ENCODE measurements at places on chromosomes 4 and X. TPM values are rescaled to one million over a fixed set of nuclear protein-coding genes. Genes with fewer than 3 reads are reported as not detected.

The PLS3 gene
- 72.8 TPM for total RNA-seq

The SPANXA2 gene
- not detected for total RNA-seq

The SPATA4 gene
- not detected for total RNA-seq

The NUDT11 gene
- not detected for total RNA-seq

The ETDB gene
- total RNA-seq, result not detected

The IDUA gene
- total RNA-seq, result 21.6 TPM

The HDX gene
- total RNA-seq, result 5.7 TPM

The IL9R gene
- total RNA-seq, result 9.8 TPM

The ARR3 gene
- total RNA-seq, result not detected

The PLP1 gene
- total RNA-seq, result 2.2 TPM

The TEX13D gene
- total RNA-seq, result not detected

The FGFRL1 gene
- total RNA-seq, result 3.5 TPM

The TMSB15A gene
- total RNA-seq, result not detected

The USP51 gene
- not detected for total RNA-seq

The PABPC1L2A gene
- not detected for total RNA-seq

DNA sequence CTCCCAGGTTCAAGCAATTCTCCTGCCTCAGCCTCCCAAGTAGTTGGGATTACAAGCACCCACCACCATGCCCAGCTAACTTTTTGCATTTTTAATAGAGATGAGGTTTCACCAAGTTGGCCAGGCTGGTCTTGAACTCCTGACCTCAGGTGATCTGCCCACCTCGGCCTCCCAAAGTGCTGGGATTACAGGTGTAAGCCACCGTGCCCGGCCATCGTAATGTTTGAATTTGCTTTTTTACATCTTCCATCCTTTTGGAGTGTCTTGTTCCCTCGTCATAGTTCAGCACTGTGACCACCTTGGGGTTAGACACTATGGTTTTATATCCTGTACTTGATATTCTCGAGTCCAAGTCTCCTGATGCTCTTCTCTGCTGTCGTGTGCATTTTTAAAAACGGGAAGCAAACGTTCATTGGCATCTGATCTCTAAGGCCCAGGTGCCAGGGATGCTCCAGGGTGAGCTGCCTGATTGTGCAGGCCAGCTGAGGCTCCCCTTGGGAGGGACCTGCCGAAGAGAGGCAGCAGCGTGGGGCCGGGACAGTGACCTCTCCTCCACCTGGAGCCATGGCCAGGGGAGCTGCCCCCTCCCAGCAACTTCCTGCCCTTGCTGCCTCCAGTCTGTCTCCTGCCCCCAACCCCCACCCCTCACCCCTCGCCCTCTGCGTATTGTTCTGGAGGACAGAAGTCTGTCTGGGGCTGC, 16.7 kb downstream of the DGKQ start:
- H3K27me3 ChIP-seq, result no peaks in the 10 kb centered on the region
- peaks cover 4% of the 10 kb centered on the region for H3K36me3 ChIP-seq
- H3K4me1 ChIP-seq, result no peaks in the 10 kb centered on the region
- DNase-seq, result no peak

- H3K4me3 ChIP-seq, result no peak overlapping the region
- H3K36me3 ChIP-seq, result no peaks in the 10 kb centered on the region
- H3K27ac ChIP-seq, result no peak overlapping the region
- peaks cover 27% of the 10 kb centered on the region for H3K4me1 ChIP-seq
- peak; percentile 26 for DNase-seq
- H3K27me3 ChIP-seq, result no peaks in the 10 kb centered on the region
Observed at GRCh38 chr4:118909173-118909956, 20.7 kb downstream of the SYNPO2 start.

DNA sequence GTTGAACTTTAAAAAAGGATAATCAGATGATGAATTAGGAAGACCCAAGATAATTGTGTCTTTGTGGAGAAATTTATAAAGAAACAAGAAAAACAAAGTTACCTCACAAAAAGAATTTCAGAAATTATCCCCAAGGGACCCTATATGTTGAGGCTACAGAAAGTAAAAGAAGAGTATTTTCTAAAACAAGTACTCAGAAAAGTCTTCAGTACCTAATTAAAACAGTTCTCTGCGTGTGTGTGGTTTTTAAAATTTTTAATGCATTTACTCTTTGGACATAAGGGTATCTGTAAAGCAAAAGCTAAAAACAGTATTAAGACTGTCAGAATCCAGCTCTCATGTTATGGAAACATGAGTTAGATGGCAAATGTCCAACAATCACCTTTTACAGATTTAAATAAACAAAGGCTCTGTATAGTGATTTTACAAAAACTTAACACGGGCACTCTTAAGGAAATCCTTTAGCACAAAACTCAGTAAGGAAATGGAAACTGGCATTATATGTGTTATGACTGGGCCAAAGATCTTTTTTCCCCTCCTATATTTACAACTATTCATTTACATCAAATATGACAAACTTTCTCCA, 187.5 kb downstream of the NSUN7 start:
- peak; percentile 32 for DNase-seq
- no peak overlapping the region for H3K27ac ChIP-seq
- H3K27me3 ChIP-seq, result no peaks in the 10 kb centered on the region
- H3K4me3 ChIP-seq, result no peak overlapping the region

DNA sequence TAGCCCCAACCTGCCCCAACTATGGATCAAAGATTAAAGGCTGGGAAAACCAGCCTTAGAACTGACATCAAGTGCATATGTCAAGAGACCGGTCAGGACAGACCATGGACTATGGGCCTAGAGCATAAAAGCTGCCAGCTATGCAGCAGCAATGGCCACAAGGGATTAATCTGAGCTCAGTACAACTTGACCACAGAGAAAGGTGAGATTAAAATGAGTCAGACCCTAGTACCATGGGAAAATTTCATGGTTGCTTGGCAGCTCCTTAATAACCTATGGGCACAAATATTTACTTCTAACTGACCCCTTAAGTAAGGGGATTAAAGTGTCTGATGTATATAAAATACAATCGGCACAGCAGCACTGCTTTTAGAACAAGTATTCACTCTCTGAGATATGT, 54.4 kb downstream of the CBR4 start:
- H3K4me1 ChIP-seq, result no peaks in the 10 kb centered on the region
- no peak for DNase-seq
- H3K4me3 ChIP-seq, result no peak overlapping the region
- H3K36me3 ChIP-seq, result no peaks in the 10 kb centered on the region
- H3K27me3 ChIP-seq, result no peaks in the 10 kb centered on the region

DNA sequence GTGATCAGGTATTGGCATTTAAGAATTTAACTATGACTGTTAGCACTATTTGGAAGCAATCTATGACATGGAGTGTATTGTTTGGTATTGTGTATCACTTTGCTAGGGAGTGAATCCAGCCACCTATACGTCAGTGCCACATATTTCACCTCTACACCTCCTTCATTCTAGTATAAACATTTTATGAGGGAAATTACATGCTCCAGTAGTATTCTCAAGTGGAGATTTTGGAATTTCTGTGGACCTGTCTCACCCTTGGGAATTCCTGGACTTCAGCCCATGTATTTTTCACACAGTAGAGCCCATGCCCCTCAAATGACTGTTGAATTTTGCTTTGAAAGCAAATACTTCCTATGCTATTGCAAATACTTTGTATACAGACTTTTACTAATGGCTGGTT, 11.3 kb downstream of the BST1 start:
- no peak for DNase-seq
- H3K4me1 ChIP-seq, result no peaks in the 10 kb centered on the region
- H3K27me3 ChIP-seq, result no peaks in the 10 kb centered on the region
- no peak overlapping the region for H3K27ac ChIP-seq
- H3K4me3 ChIP-seq, result no peak overlapping the region

GRCh38 chr4:53267026-53267425, 98.8 kb downstream of the SCFD2 start:
- no peak overlapping the region for H3K4me3 ChIP-seq
- H3K27me3 ChIP-seq, result no peaks in the 10 kb centered on the region
- no peak for DNase-seq
- no peaks in the 10 kb centered on the region for H3K4me1 ChIP-seq

- H3K27me3 ChIP-seq, result no peaks in the 10 kb centered on the region
- DNase-seq, result no peak
- no peaks in the 10 kb centered on the region for H3K4me1 ChIP-seq
- H3K4me3 ChIP-seq, result no peak overlapping the region
- no peaks in the 10 kb centered on the region for H3K36me3 ChIP-seq
Observed at GRCh38 chrX:124194901-124195300, 137.6 kb upstream of the TEX13D start.

GRCh38 chr4:40327340-40327739, 7.8 kb upstream of the CHRNA9 start:
- peaks cover 11% of the 10 kb centered on the region for H3K4me1 ChIP-seq
- H3K27ac ChIP-seq, result no peak overlapping the region
- no peak overlapping the region for H3K4me3 ChIP-seq
- H3K36me3 ChIP-seq, result no peaks in the 10 kb centered on the region
- H3K27me3 ChIP-seq, result no peaks in the 10 kb centered on the region
- no peak for DNase-seq

DNA sequence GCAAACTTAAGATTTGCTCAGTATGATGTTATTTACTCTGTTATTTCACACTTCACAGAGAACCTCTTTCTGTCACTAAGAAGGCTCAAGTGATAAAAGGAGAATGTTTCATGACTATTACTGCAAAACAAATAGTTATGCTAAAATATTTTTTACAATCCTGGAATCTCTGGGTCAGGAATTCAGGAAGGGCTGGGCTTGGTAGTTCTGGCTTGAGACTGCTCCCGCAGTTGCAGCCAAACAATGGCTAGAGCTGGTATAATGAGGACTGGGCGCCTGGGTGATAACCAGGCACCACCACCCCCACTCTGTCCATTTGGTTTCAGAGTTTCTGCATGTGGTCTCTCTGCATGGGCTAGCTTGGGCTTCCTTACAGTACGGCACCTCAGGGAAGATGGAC, 28.7 kb upstream of the SPP1 start:
- DNase-seq, result no peak
- no peaks in the 10 kb centered on the region for H3K4me1 ChIP-seq
- H3K36me3 ChIP-seq, result no peaks in the 10 kb centered on the region

GRCh38 chr4:125582302-125582701, 267.5 kb downstream of the FAT4 start:
- no peak overlapping the region for H3K27ac ChIP-seq
- H3K36me3 ChIP-seq, result no peaks in the 10 kb centered on the region
- no peaks in the 10 kb centered on the region for H3K4me1 ChIP-seq
- no peaks in the 10 kb centered on the region for H3K27me3 ChIP-seq
- DNase-seq, result no peak

- H3K27ac ChIP-seq, result peak overlapping the region; percentile 63
- H3K36me3 ChIP-seq, result no peaks in the 10 kb centered on the region
- no peaks in the 10 kb centered on the region for H3K27me3 ChIP-seq
- H3K4me3 ChIP-seq, result no peak overlapping the region
- no peak for DNase-seq
Observed at GRCh38 chrX:65702956-65703355, 35.5 kb downstream of the MSN start.

DNA sequence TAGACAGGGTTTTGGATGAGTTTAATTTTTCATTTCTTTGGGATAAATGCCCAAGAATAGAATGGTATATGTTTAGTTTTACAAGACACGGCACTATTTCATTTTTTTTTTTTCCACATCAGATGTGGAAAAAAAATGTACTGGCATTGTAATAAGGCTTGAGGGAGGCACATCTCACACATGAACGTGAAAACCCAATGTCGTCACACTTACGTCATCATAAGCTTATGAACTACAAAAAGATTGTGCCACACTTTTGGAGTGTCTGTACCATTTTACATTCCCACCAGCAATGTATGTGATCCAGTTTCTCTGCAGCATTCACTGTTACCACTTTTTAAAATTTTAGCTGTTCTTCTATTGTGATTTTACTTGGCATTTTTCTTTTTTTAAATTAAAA, 74.2 kb downstream of the TAF1 start:
- H3K36me3 ChIP-seq, result no peaks in the 10 kb centered on the region
- H3K4me3 ChIP-seq, result no peak overlapping the region
- no peak overlapping the region for H3K27ac ChIP-seq
- H3K27me3 ChIP-seq, result no peaks in the 10 kb centered on the region
- no peak for DNase-seq

GRCh38 chr4:118018381-118019145, 15.7 kb upstream of the NDST3 start:
- no peak overlapping the region for H3K4me3 ChIP-seq
- no peaks in the 10 kb centered on the region for H3K27me3 ChIP-seq
- H3K27ac ChIP-seq, result no peak overlapping the region
- H3K36me3 ChIP-seq, result no peaks in the 10 kb centered on the region
- DNase-seq, result no peak

GRCh38 chr4:24971192-24971591, 58.4 kb upstream of the CCDC149 start:
- H3K27ac ChIP-seq, result no peak overlapping the region
- H3K4me1 ChIP-seq, result no peaks in the 10 kb centered on the region
- DNase-seq, result no peak
- no peak overlapping the region for H3K4me3 ChIP-seq

DNA sequence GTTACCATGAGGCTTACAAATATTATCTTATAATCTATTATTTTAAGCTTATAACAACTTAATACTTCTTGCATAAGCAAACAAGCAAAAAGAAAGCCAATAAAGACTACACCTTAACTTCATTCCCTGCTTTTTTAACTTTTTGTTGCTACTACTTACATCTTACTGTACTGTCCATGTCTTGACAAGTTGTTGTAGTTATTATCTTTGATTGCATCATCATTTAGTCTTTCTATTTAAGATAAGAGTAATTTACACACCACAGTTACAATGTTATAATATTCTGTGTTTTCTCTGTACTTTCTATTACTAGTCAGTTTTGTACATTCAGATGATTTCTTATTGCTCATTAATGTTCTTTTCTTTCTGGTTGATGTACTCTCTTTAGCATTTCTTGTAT, 346.6 kb downstream of the SMARCA1 start:
- no peak overlapping the region for H3K27ac ChIP-seq
- H3K36me3 ChIP-seq, result no peaks in the 10 kb centered on the region
- H3K4me1 ChIP-seq, result no peaks in the 10 kb centered on the region
- no peaks in the 10 kb centered on the region for H3K27me3 ChIP-seq
- DNase-seq, result no peak
- no peak overlapping the region for H3K4me3 ChIP-seq

GRCh38 chrX:69232945-69233344, 67.7 kb upstream of the PJA1 start:
- DNase-seq, result no peak
- no peaks in the 10 kb centered on the region for H3K36me3 ChIP-seq
- no peak overlapping the region for H3K4me3 ChIP-seq
- H3K27ac ChIP-seq, result no peak overlapping the region
- no peaks in the 10 kb centered on the region for H3K4me1 ChIP-seq
- H3K27me3 ChIP-seq, result no peaks in the 10 kb centered on the region

GRCh38 chrX:67726018-67726417, 182.2 kb downstream of the AR start:
- no peak for DNase-seq
- no peaks in the 10 kb centered on the region for H3K36me3 ChIP-seq
- no peak overlapping the region for H3K27ac ChIP-seq
- no peak overlapping the region for H3K4me3 ChIP-seq
- no peaks in the 10 kb centered on the region for H3K27me3 ChIP-seq

- H3K27ac ChIP-seq, result no peak overlapping the region
- H3K4me3 ChIP-seq, result no peak overlapping the region
- H3K4me1 ChIP-seq, result no peaks in the 10 kb centered on the region
- H3K27me3 ChIP-seq, result no peaks in the 10 kb centered on the region
- no peaks in the 10 kb centered on the region for H3K36me3 ChIP-seq
Observed at GRCh38 chrX:103510031-103510430, 9.3 kb downstream of the RAB40A start.

GRCh38 chr4:150746156-150746555, 164.2 kb downstream of the MAB21L2 start:
- no peaks in the 10 kb centered on the region for H3K4me1 ChIP-seq
- DNase-seq, result no peak
- no peak overlapping the region for H3K27ac ChIP-seq
- H3K36me3 ChIP-seq, result peaks cover 6% of the 10 kb centered on the region

All from stomach (tissue), 19 donors.